ENCODE measurements at places on chromosomes 11 and 22.
A peak's percentile ranks its signal among the peaks of the same experiment; 100 is the strongest.

DNA sequence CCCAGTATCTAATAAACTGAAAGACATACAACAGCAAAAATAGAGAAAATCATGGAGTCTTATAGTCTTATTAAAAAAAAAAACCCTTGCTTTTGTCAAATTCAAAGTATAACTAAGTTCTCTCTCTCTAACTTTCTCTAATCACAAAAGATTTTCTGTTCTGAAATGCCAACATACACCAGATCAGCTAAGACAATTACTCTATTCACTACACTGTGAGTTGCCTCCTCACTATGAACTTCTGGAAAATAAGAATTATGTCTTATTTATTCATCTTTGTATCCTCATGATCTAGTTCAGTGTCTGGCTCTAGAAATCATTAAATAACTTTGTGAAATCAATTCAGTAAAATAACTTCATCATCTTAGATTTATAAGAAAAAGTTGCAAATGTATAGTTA, 12.7 kb downstream of the FAM76B start:
- DNase-seq, result no peak

DNA sequence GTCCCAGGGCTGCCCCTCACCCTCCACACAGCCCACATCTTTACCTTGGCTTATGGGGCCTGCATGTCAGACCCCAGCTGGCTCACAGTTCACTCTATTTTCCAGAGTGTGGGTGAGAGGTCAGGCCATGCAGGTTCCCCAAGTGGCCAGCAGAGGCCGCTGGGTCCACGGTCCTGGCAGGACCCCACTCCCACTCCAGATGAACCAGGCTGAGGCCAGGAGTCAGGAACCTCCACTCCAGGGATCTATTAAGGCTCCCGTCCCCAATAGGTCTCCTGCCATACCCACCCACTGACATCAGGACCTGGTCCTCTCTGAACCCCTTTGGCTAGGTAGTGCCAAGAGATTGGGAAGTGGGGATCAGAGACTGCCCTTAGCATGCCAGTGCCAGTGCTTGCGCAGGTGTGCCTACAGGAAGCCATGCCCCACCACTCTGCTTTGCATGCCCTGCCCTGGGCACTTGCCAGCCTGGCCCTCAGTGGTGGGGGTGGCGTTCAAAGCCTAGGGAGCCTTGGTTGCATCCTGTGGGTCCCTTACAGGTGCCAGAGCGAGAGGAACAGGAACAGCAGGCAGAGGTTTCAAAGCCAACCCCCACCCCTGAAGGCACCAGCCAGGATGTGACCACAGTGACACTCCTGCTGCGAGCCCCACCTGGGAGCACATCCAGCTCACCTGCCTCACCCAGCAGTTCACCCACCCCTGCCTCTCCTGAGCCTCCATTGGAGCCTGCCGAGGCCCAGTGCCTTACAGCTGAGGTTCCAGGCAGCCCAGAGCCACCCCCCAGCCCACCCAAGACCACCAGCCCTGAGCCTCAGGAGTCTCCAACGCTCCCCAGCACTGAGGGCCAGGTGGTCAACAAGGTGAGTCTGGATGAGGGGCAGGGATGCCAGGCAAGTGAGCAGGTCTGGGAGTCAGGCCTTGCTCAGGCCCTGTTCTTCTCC, 8.3 kb downstream of the SMTN start:
- DNase-seq, result peak; percentile 79

- peak; percentile 24 for DNase-seq
Observed at GRCh38 chr11:131511794-131512193, 141.4 kb downstream of the NTM start.

GRCh38 chr11:82012276-82012675, 721.4 kb downstream of the FAM181B start:
- no peak for DNase-seq

GRCh38 chr11:93001806-93002205, 32.4 kb downstream of the MTNR1B start:
- no peak for DNase-seq

DNA sequence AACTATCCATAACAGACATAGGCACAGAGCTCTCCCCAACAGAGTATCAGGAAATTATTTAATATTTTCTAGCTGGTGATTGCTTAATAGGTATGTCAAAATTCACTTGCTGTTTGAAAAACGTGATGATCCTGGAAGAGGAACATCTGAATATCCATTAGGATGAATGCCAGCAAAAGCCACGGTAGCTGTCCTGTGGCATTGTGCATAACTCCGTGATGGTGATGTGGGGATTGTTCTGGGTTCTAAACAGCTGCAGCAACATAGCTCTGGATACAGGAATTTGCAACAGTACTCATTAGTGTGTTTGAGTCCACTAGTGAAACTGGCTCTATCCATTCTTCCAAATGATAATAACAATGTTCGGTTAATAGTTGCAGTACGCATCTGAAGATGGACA, 78.8 kb downstream of the C11orf65 start:
- no peak for DNase-seq

DNA sequence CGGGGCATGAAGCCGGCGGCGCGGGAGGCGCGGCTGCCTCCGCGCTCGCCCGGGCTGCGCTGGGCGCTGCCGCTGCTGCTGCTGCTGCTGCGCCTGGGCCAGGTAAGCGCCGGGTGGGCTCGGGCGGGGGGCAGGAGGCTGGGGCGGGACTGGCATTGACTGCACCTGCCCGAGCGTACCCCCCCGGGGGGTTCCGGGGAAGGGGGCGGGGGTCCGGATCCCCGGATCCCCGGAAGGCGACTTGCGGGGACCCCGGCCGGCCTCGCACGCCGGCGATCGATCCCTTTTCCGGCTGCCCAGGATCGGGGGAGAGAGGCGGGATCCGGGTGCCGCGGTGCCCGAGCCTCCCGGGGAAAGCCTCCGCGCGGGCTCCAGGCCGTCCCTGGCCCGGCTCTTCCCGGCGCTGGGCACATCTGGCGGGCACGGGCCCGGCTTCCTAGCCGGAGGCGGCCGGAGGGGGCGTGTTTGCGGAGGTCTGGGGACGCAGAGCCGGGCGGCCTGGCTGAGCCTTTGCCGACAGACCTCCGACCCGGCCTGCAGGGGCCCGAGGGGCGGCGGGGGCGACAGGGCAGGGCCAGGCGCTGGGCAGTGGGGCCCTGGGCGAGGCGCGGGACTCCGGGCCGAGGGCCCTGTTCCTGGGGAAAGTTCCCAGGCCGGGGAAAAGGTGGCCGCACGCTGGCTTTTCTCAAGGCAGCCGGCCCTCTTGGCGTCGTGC, 705 bp downstream of the PTPRJ start:
- DNase-seq, result peak; percentile 79

GRCh38 chr11:130070846-130071200, 1.1 kb downstream of the APLP2 start:
- peak; percentile 71 for DNase-seq

- DNase-seq, result no peak
Observed at GRCh38 chr11:99019696-99020095, 1.1 kb upstream of the CNTN5 start.

GRCh38 chr11:122647736-122648275, 7.7 kb upstream of the UBASH3B start:
- DNase-seq, result peak; percentile 56

DNA sequence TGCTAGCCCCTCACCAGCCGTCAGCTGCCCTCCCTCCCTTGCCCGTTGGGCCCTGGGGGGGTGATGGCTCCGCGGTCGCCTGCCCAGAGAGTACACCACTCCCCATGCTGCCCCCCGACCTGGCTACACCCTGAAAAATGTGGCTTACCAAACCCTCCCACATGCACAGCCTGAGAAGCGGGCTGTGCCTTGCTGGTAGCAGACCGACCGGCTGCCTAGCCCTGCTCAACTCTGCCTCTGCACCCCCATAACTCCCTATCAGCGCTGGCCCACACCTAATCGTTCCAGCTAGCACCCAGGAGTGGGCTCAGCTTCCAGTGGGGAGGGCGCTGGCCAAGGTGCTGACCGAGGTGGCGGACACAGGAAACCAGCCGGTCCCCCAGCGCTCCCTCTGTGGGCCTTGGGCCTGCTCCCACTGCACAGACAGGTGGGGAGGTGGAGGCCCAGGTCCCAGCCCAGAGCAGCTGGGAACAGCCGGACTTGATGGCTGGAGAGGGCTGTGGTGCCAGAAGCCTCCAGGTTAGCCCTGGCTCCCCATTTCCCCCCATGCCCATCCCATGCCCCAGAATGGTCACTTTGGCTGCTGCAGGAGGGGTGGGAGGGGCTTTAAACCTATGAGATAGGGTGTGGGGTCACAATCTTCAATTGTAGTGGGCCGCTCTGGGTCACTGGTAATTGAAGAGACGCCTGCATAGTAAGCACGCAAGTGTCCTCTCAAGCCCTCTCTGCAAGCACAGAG, 32.1 kb upstream of the PRODH start:
- DNase-seq, result peak; percentile 47

DNA sequence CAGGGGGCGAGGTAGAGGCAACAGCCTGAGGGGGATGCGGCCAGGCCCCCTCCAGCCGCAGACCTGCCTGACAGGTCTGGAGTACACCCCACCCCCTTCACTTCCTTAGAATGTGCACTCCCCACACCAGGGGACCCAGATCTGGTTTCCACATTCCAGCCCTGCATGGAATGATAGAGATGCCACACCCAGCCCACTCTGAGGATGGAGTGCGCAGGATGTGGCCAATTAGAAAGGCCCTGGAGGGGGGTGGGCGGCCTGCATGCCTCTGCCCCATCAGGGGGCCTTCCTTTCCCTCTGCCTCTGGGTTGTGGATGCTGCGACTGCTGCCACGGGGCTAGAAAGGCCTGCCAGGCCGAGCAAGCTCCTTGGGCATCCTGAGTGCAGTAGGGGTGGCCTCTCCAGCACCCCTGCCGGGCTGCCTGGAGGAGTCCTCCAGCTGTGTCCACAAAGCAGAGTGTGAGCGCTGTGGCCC, 28.2 kb upstream of the MGAT3 start:
- DNase-seq, result no peak

GRCh38 chr11:33716243-33716642, 15.6 kb upstream of the C11orf91 start:
- peak; percentile 48 for DNase-seq

DNA sequence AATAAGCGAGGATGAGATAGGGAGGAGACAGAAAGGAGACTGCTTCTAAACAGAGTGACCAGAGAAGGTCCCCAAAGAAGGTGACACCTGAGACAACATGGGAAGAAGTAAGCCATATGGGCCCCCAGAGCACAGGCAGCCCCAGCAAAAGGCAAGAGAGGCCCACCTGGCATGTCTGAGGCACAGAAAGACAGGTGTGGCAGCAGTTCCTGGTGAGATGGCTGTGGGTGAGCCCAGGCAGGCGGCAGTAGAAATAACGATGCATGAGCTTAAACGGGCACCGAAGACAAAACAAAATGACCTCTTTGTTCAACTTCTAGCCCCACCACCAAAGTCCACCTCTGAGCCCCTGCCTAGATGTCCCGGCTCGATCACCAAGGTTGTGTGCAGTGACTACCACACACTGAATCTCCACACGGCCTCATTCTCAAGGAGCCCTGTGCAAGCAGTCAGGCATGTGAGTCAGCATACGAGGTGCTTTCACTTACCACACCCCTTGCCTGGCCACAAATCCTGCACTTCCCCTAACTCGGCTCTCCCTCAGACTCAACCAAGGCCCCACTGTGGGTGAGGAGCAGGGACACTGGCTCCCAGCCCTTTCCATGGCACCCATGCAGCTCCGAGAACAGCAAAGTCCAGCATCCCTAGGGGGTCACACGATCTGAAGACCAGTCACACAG, 77.6 kb downstream of the PACSIN2 start:
- DNase-seq, result peak; percentile 92

- no peak for DNase-seq
Observed at GRCh38 chr22:37312549-37313183, 30.4 kb downstream of the CYTH4 start.

DNA sequence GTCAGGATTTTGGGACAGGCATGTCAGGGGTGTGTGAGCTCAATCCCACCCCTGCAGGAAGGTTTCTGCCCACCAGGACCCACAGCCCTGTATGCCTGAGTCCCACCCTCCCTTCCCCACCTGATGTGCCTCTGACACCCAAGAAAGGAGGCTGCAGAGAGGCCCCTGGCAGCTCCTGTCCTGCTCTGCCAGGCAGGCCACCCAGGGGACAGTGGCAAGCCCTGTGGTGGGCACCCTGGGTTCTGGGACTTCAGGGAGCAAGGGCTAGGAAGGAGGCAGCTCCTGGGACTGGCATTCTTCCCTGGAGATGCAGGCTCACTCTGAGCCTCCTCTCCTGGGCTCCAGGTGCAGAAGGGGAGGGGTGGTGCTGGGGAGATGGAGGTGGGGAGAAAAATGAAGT, 234.5 kb upstream of the B3GAT1 start:
- DNase-seq, result no peak

GRCh38 chr11:102276783-102277182, 40.5 kb upstream of the BIRC3 start:
- no peak for DNase-seq

GRCh38 chr11:61978703-61979661, 11.5 kb upstream of the FTH1 start:
- DNase-seq, result peak; percentile 48

GRCh38 chr11:95469258-95469657, 238.3 kb upstream of the SESN3 start:
- no peak for DNase-seq

DNA sequence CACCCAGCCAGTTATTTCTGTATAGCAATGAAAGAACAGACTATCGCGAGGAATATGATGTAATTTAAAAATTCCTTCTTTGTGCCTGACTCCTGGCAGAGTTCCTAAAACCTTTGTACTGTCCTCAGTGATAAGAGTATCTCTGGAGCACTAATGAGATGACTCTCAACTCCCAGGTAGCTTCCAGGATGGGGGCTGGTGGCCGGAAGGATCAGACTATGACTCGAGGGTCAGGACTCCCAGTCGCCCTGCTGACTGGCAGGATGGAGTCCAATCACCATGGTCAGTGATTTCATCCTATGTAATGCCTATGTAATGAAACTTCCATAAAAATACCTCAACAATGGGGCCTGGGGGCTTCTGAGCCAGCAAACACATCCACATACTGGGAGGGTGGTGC, 135.1 kb downstream of the SHANK2 start:
- DNase-seq, result no peak

DNA sequence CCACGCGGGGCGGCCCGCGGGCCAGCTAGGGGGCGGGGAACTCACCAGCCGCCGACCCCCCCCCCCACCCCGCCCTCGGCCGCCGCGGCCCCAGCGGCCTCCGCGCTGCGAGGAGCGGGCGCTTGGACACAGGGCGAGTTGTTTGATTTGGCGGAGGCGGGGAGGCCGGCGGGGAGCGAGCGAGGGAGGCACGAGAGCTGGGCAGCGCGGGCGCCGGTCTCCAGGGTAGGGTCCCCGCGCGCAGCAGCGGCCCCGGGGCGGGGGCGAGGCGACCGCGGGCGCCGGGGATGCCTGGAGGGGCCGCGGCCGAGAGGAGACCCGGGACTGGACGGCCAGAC, 64.4 kb downstream of the NAV2 start:
- DNase-seq, result no peak

DNA sequence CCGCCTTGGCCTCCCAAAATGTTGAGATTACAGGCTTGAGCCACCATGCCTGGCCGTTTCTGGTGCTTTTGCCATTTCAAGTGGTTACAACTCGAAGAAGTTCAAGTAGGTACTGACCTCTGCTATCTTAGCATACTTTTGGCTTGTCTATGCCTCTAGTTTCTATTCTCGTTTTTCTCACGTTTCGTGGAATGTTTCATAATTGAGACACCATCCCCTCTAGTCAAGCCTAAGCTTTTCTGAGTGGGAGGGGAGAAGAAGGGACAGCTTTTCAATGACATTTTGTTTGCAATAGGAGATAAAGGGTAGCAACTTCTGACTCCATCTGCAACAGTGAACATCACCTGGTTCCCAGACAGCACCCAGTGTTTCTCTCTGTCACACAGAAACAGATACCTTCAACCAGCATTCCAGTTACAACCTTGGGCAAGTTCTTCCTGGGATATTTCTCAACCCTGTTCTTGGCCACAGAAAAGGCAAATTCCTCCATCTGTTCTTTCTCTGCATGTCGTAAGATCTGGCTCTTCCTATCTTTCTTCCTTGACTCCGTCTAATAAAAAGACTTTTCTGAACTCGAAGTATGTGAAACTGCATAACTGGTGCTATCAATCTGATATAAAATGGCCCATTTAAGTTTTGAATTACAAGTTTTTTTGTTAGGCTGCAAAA, 25.5 kb downstream of the DDI1 start:
- DNase-seq, result peak; percentile 34
